ENCODE measurements at places on chromosomes 5 and 9.

GRCh38 chr5:181188700-181189362 is 16.2 kb downstream of the TRIM7 start:
- DNase-seq = no peak

- peak; percentile 74 for DNase-seq
Measured at GRCh38 chr5:134136771-134137170, 22.3 kb downstream of the TCF7 start.

- DNase-seq = no peak
Measured at GRCh38 chr5:65506961-65507360, 25.2 kb upstream of the ADAMTS6 start.

DNA sequence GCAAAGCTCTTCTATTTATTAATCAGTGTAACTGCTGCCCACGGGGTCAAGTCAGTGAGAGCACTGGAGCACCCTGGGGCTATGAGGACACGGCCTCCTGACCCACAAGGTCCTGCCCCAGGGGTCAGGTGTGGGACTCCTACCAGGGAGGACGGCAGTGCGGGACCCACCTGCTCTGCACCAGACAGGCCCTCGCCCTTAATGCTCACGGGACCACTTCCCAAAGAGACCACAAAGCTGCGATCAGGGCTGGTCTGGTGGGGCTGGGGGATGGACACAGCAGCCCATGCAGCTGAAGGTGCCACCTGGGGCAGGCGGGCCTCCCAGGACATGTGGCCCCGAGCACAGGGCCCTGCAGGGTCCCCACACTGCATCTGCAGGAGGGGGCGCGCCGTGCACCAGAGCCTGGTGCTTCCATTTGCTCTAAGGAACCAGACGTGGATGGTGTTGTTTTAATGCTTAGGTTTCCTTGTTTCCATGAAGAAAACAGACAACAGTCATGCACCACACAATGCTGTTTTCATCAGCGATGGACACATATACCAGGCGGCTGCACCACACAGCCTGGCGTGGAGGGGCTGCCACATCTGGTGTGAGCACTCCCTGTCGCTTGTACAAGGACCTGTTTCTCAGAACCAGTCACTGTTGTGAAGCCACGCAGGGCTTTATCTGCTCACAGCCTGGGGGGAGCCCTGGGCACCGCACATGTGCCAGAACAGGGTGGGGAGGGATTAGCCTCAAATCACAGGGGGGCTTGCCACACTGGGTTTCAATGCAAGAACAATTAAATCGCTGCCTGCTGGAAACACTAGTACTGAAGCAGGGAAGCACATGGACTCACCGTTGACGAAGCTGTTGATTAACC is 22.6 kb downstream of the CLPTM1L start:
- peak; percentile 64 for DNase-seq

DNA sequence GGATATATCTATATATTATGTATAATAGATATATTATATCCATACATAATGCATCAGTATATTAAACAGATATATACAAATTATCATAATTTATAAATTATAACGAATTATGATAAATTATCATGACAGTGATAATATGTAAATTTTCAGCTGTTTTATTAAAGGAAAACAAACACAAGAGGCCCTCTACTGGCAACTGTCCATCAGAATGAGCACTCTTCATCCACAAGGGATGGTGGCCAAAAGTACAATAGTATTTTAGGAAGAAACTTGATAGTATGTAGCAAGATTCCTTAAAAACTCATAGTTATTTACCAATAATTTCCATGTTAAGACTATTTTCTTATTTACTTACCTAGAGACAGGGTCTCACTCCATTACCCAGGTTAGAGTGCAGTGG is 113.3 kb upstream of the LPAR1 start:
- DNase-seq = no peak

- no peak for DNase-seq
Measured at GRCh38 chr9:36671561-36671960, 98.9 kb downstream of the MELK start.

GRCh38 chr5:108508979-108509378 is 127.1 kb upstream of the FBXL17 start:
- no peak for DNase-seq

GRCh38 chr9:129068990-129069861 is 11.7 kb upstream of the DOLPP1 start:
- no peak for DNase-seq

- DNase-seq = no peak
Measured at GRCh38 chr5:28281351-28281750, 1243.0 kb upstream of the CDH9 start.

DNA sequence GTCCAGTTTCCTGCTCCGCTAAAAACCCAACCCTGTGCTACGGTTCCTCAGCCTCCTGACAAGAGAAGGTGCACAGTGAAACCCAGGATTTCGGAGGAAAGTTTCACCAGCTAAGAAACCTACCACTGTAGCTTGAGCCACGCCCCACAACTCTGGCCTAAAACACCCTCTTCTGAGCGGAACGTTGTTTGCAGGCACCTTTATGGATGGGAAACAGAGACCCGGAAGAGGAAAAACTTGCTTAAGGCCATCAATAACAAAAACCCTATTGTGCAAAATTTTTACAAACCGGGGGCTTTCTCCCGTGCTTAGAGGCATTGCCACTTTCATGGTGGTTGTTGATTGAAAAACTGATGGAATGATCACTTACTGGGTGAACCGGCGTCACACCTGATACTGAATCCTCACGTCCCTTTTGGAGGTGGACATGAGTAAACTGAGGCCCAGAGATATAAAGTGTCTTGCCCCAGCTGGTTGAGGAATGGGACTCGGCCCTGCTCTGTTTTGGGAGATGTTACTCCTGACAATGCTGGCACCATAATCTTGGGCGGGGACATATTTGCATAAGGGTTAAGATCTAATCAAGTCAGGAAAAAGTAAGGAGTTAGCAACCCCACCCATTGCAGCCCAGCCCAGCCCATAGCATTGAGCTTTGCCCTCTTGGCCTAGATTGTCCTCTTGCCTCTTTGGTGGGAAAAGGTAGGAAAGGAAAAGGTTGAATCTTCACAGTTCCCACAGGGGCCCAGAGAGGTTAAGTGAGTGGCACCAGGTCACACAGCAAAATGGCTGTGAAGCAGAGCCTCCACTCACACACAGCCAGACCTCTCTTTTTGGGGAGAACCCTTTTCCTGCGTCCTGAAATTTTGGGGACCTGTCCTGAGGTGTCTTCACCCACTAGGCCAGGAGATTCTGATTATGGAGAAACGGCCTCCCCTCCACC is 23.2 kb upstream of the PTGS1 start:
- DNase-seq = no peak

GRCh38 chr9:23563517-23563916 is 262.5 kb downstream of the ELAVL2 start:
- no peak for DNase-seq

GRCh38 chr9:114187827-114188226 is 32.5 kb downstream of the COL27A1 start:
- DNase-seq = no peak

GRCh38 chr9:114233491-114234185 is 78.3 kb downstream of the COL27A1 start:
- DNase-seq = no peak

DNA sequence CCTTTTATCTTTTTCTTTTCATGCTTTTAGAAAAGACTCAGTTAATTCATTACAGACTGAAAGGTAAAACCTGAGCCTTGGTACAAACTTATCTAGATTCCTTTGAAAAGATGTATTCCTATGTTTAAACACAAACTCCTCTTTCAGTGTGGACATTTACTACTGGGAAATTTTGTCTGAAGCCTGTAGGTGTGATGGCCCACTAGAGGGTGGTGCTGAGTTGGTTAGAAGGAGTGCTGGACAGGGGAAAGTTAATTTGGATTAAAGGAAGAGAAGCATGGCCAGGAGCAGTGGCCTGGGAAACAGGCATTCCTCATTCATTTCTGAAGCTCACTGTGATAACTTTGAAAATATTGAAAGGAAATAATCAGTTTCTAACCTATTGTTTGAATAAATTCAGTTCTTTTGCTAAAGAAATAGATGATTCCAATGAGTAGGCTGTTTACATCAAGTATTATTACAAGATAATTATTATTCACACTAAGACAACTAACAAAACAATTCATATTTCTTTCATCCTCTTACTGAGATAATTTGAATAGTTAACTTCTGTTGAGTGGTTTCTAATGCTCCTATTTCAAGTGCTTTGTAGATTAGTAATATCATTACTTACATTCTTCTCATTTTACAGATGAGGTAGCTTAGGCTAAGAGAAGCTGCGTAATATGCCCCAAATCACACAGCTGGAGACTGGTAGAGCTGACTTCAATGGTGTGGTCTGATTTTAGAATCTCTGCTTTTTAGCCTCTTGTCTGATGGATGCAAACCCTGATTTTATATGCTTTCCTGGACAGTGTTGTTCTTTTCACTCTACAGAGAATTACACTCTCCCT is 150.9 kb downstream of the ADGRV1 start:
- DNase-seq = no peak

GRCh38 chr5:170597109-170597751 is 93.4 kb downstream of the KCNIP1 start:
- DNase-seq = no peak

GRCh38 chr5:168155585-168155984 is 135.9 kb upstream of the WWC1 start:
- no peak for DNase-seq

DNA sequence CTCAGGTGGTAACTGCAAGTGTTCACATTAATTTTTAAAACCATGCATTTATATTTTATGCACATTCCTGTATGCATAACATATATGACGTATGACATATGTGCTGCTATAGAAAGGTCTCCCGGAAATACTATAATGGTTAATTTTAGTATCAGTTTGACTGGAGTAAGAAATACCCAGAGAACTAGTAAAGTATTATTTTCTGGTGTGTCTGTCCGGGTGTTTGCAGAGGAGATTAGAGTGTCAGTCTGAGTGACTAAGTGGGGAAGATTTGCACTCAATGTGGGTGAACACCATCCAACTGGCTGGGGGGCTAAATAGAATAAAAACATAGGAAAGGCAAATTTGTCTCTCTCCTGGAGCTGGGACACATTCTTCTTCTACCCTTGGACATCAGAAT is 26.9 kb downstream of the UIMC1 start:
- no peak for DNase-seq

GRCh38 chr5:65366655-65367054 is 115.1 kb downstream of the ADAMTS6 start:
- no peak for DNase-seq

DNA sequence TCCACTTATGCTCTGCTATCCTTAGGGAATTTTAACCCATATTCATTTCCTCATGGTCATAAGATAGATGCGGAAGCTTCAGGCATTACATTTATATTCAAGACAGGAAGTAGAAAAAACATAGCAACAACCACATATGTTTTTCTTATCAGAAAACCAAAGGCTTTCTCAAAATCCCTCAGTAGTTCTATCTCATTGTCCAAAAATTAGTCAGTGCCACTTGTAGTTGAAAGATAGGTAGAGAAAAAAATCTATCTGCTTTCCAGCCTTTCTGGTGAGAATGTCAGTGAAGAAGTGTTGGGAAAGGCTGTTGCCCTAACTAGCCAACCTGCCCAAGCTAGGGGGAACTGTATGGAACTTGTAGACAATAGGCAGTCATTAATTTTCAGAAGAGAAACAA is 23.5 kb upstream of the MOCS2 start:
- DNase-seq = no peak

GRCh38 chr5:60147791-60148190 is 254.3 kb upstream of the PDE4D start:
- DNase-seq = no peak

DNA sequence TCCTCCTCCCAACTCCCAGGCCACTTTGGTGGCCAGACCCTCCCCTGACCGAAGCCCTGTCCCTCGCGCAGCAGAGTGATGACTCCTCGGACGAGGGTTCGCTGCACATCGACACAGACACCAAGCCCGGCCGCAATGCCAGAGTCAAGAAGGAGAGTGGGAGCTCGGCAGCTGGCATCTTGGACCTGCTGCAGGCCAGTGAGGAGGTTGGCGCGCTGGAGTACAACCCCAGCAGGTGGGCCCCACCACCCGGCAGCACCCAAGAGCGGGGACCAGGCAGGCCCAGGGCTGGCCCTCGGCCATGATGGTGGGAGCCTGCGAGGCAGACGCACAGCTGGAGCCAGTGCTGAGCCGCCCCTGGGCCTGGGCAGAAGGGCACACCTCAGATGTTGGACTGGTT is 90.6 kb downstream of the PHF2 start:
- peak; percentile 85 for DNase-seq

DNA sequence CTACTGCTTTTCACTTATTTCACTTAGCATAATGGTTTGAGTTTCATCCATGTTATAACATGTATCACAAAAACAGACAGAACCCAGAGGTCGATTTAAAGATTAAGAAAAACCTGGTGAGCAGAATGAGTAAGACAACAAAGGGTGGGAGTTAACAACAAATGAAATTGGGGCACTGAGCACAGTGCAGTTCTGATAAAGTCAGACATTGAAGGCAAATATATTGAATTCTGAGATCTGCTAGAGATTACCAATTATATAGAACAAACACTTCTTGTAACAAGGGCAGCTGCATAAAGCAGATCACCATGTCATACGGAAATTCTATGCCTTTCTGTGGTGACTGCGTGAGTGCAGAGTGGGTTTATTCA is 517.3 kb upstream of the RORB start:
- no peak for DNase-seq

DNA sequence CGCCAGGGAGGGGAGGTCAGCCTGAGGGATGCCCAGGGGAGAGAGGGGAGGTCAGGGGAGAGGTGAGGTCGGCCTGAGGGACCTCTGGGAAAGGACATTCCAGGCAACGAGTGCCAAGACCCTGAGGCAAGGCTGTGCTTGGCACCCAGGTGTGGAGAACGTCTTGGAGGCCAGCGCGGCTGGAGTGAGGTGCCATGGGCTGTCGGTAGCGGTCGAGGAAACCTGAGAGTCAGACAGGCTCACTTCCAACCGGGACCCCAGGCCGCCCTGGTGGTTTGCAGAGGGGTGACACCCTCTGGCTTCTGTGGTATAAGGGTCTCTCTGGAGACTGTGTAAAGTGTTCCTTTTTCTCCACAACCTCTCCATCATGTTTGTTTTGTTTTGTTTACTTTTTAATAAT is 82.9 kb downstream of the CACNA1B start:
- no peak for DNase-seq

GRCh38 chr5:94240993-94241651 is 377.3 kb downstream of the KIAA0825 start:
- DNase-seq = no peak

GRCh38 chr9:126623314-126623666 is 9.6 kb downstream of the LMX1B start:
- DNase-seq = no peak

DNA sequence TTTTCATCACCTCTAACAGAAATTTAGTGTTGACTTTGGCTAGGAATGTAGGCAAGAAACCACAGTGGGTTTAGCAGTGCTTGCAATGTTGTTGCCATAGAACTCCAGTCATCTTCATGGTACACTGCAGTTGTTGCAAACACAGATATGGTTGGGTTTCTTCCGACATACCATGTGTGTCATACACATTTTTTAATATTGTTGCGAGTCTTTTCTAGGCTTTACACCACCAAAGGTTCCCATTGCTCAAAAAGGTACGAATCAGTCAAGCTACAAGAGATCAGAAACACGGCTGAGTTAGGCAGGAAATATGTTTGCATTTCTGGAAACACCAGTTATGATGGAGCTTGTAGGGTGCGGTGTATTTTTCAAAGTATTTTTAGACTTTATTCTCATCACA is 172.4 kb downstream of the SYK start:
- no peak for DNase-seq
